ENCODE measurements at places on chromosomes 2 and 18. TPM values are rescaled to one million over a fixed set of nuclear protein-coding genes. Genes with fewer than 3 reads are reported as not detected.

GRCh38 chr2:158559252-158559651 lies 102.5 kb downstream of the PKP4 start:
- no peak for DNase-seq

Gene SERPINB11
- total RNA-seq = not detected

DNA sequence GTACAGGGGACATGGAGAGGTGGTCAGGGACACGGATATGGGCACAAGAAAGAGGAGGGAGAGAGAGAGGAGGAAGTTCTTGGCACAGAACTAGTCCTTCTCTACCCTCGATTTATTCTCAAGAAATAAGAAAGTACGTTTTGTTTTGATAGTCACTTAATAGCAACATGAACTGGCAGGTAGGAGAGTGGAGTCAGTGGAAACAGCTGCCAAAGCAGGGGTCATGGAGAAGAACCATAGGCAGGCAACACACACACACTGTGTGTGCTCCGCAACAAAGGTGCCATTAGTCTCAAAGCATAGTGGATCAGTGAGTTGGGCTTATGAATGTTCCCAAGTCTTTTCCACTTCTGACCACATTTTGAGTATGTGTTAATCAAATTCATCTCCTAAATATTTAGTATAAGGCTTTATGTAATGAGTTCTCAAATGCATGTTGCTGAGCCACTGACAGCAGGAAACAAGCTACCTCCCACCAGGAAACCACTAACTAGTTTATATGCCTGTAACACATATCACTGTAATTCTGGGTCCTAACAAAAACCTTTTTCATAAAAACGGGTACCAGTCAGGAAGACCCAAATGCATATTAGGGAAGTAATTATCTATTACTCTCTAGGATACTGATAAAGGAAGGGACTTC lies 41.1 kb downstream of the IWS1 start:
- DNase-seq = no peak

DNA sequence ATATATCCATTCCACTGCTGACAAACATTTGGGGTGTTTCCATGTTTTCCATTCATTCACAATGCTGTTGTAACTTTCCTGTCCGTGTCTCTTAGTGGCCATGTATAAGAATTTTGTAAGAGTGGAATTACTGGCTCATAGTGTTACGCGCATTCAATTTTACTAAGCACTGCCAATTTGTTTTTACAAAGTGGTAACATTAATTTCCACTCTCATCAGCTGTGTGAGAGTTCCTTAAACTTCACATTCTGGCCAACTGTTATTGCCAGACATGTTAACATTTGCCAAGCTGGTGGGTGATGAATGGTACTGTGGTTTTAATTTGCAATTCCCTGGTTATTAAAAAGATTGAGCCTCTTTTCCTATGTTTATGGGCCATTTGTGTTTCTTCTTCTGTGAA lies 134.2 kb downstream of the DTNB start:
- DNase-seq = peak; percentile 33

Gene KYNU
- total RNA-seq = under 0.01 TPM

GRCh38 chr18:54323970-54324369 lies 33.7 kb downstream of the STARD6 start:
- no peak for DNase-seq

Gene ATL2
- total RNA-seq = 29.3 TPM

- DNase-seq = no peak
Observed at GRCh38 chr2:168703926-168704325, 98.5 kb upstream of the NOSTRIN start.

Gene RPRM
- total RNA-seq = not detected

Gene SERPINB12
- total RNA-seq = not detected

DNA sequence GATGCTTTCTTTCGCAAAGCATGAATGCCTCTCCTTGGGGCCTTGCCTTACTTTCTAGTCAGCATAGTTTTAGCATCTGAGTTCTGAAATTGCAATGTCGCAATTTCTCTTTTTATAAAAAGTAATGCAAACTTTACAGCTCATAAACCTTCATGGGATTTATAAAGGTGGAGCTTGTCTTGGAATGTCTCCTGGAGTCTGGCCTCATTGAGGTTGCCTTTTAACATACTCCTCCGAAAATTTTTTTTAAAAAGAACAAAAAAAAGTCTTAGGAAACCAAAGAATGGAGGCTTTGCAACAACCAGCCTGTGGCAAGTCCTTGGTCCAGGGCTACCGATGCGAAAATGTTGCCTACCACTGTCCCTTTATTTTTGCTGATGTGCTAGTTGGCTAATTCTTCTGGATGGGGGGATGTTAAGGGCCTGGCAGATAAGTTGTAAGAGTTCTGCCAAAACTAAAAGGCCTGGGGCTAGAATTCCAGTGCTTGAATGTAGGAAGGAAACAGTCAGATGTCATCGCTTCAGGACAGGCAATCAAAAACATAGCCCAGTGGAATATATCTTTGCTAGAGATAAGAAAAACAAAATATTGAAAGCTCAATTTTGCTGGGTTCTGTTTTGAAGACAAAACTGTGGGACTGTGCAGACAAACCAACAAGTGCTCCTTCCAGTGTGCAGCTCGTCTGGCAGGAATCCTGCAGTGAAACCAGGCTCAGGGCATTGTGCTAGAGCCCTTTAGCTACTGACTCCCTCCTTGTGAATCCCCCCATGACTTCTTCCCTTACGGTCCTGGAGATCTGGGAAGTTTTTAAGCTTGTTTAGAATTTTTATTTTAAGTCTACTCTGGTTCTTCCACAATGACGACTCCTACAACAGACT lies 213.0 kb downstream of the PIEZO2 start:
- peak; percentile 25 for DNase-seq

- DNase-seq = no peak
Observed at GRCh38 chr18:22102953-22103646, 66.3 kb upstream of the GATA6 start.

DNA sequence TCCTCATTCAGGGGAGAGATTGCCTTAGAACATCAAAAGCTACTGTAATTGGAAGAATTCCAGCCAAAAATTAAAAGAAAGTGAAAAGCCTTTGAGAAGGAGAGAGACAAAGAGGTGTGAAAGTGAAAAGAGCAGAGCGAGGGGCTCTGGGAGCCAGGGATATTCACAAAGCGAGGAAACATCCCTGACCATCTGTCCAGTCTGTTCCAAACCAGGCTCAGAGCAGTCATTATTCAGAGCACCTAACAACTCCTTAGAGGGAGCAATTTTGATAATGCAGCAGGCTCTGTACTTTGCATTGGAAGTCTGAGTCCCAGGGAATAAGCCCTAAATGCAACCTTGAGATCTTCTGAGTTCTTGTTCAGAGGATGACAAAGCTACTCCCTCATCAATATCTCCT lies 119.1 kb upstream of the LYPD1 start:
- DNase-seq = no peak

- DNase-seq = no peak
Observed at GRCh38 chr2:69931832-69932595, 17.1 kb downstream of the MXD1 start.

GRCh38 chr18:51123936-51124486 lies 73.5 kb downstream of the MEX3C start:
- DNase-seq = no peak

Gene MYO5B
- not detected for total RNA-seq

DNA sequence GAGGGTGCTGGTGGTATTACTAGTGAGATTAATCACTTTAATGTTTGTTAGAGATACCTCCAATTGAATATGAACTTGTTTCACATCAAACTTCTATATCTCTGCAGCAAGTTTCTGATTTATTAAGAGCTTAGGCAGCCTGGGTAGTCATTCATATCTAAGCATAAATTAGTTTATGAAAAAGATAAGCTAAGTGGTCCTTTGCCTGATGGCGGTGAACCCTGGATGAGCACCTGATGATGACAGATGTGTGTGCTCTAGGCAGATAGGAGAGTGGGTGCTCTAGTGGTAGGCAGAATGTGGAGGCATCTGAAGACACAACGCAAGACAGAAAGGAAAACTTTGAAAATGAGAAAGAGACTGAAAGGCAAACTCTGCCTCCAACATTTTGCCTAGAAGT lies 5.0 kb downstream of the FKBP7 start:
- DNase-seq = no peak

- DNase-seq = no peak
Observed at GRCh38 chr2:907706-908105, 42.9 kb upstream of the SNTG2 start.

Gene KCNIP3
- total RNA-seq = 11.9 TPM

GRCh38 chr18:61690418-61691138 lies 202.2 kb downstream of the RNF152 start:
- no peak for DNase-seq

DNA sequence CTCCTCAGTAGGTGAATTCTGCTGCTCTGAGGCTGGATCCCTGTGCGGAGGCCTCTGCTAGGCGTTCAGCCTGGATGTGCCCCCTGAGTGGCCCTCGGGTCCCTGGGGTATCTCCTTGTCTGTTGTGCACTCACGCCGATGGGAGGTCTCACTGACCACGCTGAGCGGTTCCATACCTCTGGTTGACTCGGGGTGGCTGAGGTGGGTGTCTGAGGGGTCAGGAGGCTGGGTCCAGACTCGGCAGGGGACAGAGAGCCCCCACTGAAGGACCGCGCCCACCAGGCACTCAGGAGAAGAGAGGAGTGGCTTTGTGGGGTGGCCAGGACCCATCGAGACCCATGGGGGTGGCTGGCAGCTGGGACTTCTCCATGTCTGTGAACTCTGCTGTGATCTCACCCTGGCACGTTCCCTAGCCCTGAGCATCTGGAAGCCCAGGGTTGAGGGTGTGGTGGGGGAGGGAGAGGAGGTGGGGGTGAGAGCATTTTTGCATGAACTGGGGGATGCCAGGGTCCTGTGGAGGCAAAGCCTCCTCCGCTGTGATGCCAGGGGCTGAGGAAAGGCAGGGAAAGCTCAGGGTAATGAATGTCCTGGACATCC lies 53.7 kb downstream of the TWIST2 start:
- peak; percentile 38 for DNase-seq

DNA sequence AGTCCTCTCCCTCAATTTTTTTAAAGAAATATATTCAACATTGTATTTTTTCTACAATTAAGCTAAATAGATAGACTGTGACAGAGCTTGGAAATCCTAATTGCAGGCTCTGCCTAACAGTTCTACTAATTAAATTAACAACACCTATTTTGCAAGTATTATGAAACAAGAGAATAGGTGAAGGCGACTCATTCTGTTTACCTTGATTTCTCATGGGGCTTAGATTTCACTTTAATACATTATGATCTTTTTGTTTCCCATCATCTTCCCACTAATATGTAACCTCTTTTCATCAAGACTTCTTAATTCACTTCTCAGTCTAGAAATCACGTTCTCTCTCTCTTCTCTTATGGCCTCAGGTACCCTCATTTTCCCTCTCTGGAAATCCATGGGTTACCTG lies 42.7 kb upstream of the TANK start:
- DNase-seq = no peak

GRCh38 chr2:183605440-183605839 lies 481.2 kb downstream of the NUP35 start:
- DNase-seq = no peak

GRCh38 chr2:168466190-168466737 lies 10.2 kb downstream of the CERS6 start:
- DNase-seq = no peak

Gene AOX1
- 47.9 TPM for total RNA-seq

GRCh38 chr2:150491943-150492342 lies 4.5 kb upstream of the RND3 start:
- DNase-seq = peak; percentile 83

DNA sequence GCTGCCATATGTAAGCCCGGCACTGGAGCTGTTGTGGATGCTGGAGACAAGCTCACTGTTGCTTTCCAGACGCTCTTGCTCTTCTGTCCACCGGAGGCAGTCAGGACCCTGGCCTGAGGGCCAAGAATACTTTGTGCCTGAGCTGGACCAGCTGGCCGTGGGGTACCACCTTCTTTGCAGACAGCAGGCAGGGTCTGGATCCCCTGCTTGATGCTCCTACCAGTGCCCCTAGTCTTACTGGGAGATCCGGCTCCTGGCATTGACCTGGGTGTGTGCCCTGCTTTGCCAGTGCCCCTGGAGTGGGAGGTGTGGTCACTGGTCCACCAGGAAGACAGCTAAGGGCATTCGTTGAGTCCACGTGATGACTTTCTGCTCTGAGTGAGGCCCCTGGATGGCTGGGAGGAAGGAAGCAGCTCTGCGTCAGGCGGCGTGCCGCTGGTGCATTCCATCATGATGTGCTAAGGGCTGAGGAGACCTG lies 59.3 kb downstream of the LRRFIP1 start:
- DNase-seq = peak; percentile 52

DNA sequence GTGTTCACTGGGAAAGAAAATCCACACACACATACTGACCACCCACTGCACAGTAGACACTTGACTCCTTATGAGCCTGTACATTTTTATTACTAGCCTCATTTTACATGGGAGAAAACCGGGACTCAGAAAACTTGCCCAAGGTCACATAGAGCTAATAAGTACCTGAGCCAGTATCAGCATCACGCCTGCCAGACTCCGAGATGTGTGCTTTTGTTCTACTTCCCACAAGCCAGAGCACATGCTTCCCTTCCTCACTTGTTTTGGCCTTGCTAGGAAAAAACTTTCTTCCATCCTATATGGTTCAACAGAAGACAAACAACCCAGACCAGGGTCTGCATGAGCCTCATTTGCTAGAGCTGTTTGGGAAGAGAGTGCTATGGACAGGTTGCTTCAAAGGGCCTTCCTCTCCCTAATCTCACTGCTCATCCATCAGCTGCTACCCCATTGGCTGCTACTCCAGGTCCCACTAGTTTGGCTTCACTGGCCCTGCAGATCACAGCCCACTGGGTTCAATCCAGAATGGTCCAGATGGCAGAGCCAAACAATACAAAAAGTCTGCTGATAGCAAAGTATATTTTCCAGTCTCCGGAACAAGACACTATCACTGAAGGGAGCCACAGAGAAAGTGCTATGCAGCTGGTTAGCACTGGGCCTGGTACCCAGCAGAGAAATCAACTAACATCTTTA lies 63.9 kb downstream of the STK39 start:
- no peak for DNase-seq

GRCh38 chr2:230246206-230246605 lies 20.7 kb downstream of the SP140 start:
- DNase-seq = no peak

DNA sequence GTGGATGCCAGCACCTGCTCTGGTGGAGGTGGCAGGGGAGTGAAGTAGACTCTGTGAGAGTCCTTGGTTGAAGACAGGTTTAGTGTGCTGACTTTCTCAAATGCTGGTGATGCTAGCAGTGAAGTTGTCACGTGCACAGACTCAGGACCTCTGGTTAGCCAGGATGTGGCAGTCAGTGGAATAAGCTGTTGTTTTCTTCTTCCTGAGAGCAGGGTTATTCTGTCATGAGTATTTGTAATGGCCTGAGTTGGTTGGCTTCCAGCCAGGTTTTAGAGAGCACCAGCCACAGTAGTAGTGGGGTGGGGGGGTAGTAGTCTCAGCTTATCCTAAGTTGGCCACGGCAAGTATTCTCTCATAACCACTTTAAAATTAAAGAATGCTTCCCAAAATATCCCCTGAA lies 238.5 kb upstream of the FBXO11 start:
- DNase-seq = no peak

Gene DNAJC5G
- total RNA-seq = not detected

DNA sequence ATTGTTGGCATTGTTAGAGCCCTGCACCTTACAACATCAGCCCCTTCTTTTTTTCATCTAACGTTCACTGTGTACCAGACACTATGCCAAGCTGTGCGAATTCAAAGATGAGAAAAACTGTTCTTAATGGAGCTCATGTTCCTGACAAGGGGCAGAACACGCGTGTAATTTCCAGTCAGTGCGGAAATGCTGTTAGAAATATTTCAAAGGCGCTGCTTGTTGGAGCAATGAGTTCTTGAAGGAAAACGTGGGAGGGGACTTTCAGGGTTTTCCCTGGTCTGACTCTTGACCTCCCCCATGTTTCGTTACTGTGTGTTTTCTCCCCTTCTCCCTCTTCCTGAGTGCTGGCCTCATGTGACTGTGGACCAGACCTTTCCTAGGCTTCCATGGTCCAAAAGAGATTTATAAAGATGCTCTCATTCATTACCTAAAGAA lies 1.5 kb downstream of the MTHFD2 start:
- DNase-seq = peak; percentile 31

Gene FAM237A
- not detected for total RNA-seq

Gene ATG16L1
- 17.2 TPM for total RNA-seq

Gene RNASEH1
- total RNA-seq = 34.0 TPM
